ENCODE measurements at places on chromosomes 16 and 17. TPM values are rescaled to one million over a fixed set of nuclear protein-coding genes. Genes with fewer than 3 reads are reported as not detected.

PTGES3L gene
- total RNA-seq: 4.7 TPM

- no peak for DNase-seq
Observed at GRCh38 chr16:66859397-66860068, 15.3 kb downstream of the CA7 start.

DNA sequence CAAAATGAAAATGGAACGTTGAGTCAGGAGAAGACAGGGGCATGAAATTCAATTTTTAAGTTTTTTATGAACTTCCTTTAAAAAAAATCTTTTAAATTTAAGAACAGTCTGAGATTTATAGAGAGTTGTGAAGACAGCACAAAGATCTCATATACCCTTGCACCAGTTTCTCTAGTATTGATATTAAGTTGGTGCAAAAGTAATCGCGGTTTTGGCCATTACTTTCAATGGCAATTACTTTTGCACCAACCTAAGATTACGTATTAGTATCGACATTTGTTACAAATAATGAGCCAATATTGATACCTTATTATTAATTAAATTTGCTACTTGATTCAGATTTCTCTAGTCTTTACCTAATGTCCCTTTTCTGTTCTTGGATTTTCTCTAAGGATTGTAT, 684.4 kb upstream of the CDH8 start:
- no peak for DNase-seq

DNA sequence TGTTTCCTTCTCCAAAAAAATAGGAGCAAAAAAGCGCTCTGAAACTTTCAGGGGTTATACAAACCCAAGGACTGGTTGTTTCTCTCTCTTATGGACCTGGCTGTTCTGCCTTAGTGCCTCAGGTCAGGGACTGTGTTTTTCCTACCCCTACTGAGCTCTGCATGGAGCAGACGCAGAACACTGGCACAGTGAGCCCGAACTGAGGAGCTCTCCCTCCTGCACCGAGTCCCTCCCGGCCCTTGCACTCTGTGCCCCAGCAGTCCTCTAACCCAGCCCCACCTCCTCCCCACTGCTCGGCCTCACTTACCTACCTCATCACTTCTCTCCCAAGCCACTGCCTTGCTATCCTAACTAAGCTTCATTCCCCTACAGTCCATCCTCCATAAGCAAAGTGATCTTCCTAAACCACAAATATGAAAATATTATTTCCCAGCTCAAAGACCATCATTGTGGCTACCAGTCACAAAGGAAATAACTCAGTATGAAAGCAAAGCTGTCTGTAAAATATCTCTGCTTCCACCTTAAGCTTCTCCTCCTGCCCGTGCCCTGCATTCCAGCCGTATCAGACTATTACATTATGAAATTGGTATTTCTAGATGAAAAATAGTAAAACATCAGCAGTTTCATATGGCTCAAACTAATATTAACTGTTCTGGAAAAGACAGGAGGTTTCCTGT, 13.6 kb downstream of the MEIOB start:
- no peak for DNase-seq

- no peak for DNase-seq
Observed at GRCh38 chr17:28338056-28338768, 2.7 kb downstream of the TNFAIP1 start.
